Sciatic nerve (tissue), 2 donors: ENCODE measurements at places on chromosomes 1 and 21.
A peak's percentile ranks its signal among the peaks of the same experiment; 100 is the strongest.

- DNase-seq = no peak
Observed at GRCh38 chr1:32651461-32652073, 559 bp downstream of the RBBP4 start.

DNA sequence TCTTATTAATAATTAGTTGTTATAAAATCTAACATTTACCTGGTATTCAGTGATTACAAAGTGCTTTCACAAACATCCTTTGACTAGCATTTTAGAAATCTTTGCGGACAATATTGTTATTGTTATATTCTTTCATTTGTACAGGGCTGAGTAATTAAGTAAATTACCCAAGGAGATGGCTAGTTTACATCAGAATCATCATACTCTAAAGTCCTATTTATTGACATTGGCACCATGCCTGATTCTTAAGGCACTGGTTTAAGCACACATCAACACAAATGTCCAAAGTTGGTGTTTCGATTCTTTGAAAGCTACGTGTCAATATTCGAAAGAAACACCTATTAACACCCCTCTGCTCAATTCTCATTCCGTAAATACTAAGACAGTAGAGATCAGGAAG is 424.6 kb upstream of the CHRM3 start:
- no peak for DNase-seq

DNA sequence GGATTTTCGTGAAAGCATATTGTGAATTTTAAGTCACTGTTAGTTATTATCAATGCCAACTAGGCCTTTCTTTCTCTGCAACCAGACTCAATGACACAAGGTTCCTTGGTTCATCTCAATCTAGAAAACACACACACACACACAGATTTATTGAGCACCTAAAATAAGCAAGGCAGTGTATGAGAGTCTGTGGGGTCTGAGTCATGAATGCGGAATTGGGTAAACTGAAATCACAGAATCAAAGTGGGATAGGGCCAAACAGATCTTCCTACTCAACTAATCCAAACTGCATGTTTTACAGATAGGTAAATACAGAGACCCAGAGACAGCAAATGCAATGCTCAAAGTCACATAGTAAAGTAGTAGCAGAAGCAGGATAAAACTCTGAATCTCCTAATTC is 48.5 kb upstream of the NRDC start:
- no peak for DNase-seq

GRCh38 chr1:1304331-1305299 is 3.1 kb downstream of the ACAP3 start:
- peak; percentile 87 for DNase-seq
